Activated naive CD4-positive, alpha-beta T cell treated with anti-CD3 and anti-CD28 coated beads, Interleukin-2, amount 10 ng/mL, durations not matched to agents 5 hours and 36 hours (primary cell): ENCODE measurements at places on chromosomes 3 and 15. TPM values are rescaled to one million over a fixed set of nuclear protein-coding genes. Genes with fewer than 3 reads are reported as not detected.

SLC22A14 gene
- total RNA-seq = not detected

CADPS gene
- total RNA-seq = not detected

STXBP5L gene
- total RNA-seq = not detected

KLHL25 gene
- 5.8 TPM for total RNA-seq

EPHA6 gene
- not detected for total RNA-seq

PRKCI gene
- total RNA-seq = 23.5 TPM

DUOXA1 gene
- not detected for total RNA-seq

SST gene
- not detected for total RNA-seq

HTR3C gene
- not detected for total RNA-seq

ST8SIA2 gene
- total RNA-seq = not detected

CHRM5 gene
- total RNA-seq = not detected

LRTM1 gene
- not detected for total RNA-seq

PLCB2 gene
- total RNA-seq = 178 TPM

KCNH8 gene
- not detected for total RNA-seq

MBD4 gene
- 42.0 TPM for total RNA-seq

CAPN3 gene
- 5.6 TPM for total RNA-seq

SPINK8 gene
- total RNA-seq = not detected

ADPRH gene
- total RNA-seq = 1.2 TPM

SLC12A8 gene
- 0.34 TPM for total RNA-seq

PARP15 gene
- total RNA-seq = 71.0 TPM

CAMKV gene
- total RNA-seq = not detected

KNL1 gene
- 40.6 TPM for total RNA-seq

NEK10 gene
- total RNA-seq = 0.75 TPM

VWA5B2 gene
- not detected for total RNA-seq

PDCD10 gene
- 59.3 TPM for total RNA-seq

C3orf85 gene
- total RNA-seq = not detected

GP5 gene
- 4.9 TPM for total RNA-seq

ISL2 gene
- total RNA-seq = 0.13 TPM

ALDH1L1 gene
- total RNA-seq = not detected

GREM1 gene
- not detected for total RNA-seq

HYPK gene
- total RNA-seq = 15.3 TPM

GASK1A gene
- total RNA-seq = not detected

GOLGA6B gene
- total RNA-seq = not detected
